ENCODE measurements at places on chromosomes 2 and 18.

GRCh38 chr18:12376034-12376753 lies 833 bp downstream of the AFG3L2 start:
- peak; percentile 7 for DNase-seq

- DNase-seq: peak; percentile 7
These were observed at the start of gene SP9 for GRCh38 chr2:174334781-174335251. Gene SP9 (plus strand): TSS chr2:174334954. CDS start chr2:174335093, 139 bp downstream.

DNA sequence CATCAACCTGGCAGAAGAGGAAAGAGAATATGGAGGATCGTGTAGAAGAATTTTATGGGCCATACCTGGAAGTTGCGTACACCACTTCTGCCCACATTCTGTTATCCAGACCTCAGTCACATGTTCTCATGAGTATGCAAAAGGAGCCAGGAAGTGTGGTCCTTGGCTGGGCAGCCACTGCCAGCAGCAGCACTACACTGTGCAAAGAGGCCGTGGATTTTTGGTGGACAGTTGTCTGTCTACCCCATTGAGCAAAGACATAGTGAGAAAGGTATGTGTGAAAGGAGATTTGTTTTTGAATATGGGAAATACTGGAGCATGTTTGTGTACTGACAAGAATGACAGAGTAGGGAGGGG lies 68.1 kb downstream of the SDC1 start:
- DNase-seq: no peak

DNA sequence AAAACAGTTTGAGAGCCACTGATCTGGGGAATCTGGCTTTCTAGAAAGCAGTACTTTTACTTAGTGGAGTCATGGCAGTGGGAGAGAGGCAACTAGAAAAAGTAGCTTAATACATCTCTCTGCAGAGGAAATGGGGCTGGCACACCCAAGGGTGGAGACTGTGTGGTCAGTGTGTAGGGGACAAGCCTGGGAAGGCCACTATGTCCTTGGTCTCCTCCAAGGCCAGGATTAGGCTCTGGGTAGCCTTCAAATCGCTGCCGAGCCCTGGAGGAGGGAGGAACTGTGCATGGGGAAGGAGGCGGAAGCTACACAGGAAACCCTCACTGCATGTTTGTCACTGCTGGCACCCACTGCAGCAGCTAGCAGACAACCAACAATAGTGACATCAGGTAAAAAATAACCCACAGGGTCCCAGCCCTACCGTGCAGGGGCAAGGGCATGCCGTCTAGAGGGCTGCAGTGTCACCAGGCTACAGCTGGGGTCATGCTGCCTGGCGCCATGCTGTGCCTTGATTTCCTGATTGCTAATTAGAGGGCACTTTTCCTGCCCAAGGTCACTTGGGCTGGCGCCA lies 34.8 kb downstream of the LBH start:
- DNase-seq: peak; percentile 58

DNA sequence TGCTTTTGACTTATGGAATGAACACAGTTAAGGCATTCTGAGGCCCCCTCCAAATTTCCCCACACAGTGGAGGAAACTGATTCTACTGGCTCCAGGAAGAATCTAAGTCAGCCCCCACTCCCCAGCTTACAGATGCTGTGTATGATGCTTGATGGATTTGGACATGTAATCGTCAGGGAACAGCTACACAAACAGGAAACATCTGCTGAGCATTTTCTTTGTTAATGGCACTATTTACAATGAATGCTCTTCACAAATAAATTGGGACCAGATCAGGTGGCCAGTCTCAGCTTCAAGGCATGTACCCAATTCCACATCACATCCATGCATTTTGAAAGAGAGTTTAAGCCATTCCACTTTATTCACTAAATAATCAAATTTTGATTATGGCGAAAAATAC lies 562.3 kb downstream of the SOX11 start:
- no peak for DNase-seq

GRCh38 chr2:72362733-72363132 lies 215.1 kb upstream of the CYP26B1 start:
- DNase-seq: no peak

DNA sequence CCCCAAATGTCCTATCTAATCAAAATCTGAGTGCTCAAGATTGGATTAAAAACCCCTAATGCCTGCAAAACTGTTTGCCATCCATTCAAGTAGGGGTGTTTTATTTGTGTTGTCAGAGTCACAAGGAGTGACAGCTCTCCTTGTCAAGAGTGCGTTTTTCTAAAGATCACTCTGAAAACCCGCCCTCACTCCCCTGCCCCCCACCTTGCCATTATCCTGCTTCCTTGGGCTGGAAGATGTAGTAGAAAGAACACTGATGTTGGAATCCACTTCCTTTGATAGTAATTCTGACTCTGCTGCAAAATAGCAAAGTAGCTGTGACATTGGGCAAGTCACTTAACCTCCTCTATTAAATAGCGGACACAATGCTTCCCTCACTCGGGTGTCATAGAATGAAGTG lies 155.6 kb downstream of the TSN start:
- DNase-seq: no peak

DNA sequence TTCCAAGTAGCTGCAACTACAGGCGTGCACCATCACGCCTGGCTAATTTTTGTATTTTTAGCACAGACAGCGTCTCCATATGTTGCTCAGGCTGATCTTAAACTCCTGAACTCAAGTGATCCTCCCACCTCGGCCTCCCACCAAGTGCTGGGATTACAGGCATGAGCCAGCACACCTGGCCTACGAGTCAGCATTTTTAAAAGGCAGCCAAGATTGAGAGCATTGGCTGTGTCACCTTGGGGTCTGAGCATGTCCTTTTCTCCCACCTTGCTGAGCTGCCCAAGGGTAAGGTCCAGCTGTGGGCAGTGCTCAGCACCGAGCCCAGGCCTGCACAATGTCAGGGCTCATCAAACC lies 142.8 kb upstream of the LMAN1 start:
- DNase-seq: no peak
